Stimulated activated CD4-positive, alpha-beta T cell treated with anti-CD3 and anti-CD28 coated beads, Interleukin-15, amount 100 ng/mL, for 1 hour (primary cell): ENCODE measurements at places on chromosomes 12 and 14.

DNA sequence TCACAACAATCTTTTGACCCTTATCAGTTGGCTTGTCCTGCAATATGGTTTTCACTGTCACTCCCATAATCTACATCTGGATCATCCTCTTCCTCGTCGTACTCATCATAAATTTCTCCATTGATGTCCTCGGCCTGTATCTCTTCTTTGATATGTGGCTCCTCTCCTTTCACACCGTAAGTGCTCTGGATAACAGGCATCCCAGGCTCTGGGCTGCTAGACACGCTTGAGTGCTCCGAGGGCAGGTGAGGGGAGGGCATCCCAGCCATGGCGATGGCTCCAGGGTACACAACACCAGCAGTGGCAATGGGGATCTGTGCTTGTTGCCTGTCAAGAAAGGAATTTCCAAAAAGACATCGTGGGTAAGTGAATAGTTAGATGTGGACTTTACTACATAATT is 415.3 kb downstream of the SOX5 start:
- no peak for DNase-seq

- no peak for DNase-seq
Observed at GRCh38 chr14:53190938-53191337, 37.8 kb upstream of the DDHD1 start.

DNA sequence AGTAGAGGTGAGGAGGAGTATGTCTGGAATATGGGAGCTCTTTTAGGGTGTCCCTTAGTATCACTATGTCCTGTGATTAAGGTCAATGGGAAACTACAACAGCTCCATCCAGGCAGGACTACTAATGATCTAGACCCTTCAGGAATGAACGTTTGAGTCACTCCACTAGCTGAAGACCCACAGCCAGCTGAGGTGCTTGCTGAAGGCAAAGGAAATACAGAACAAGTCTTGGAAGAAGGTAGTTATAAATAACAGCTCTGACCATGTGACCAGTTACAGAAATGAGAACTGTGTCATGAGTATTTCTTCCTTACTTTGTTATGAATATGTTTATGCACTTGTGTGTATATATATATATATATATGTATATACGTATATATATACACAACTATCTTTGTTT is 40.5 kb upstream of the USP44 start:
- DNase-seq, result no peak

- no peak for DNase-seq
Observed at GRCh38 chr12:105552056-105552455, 221.6 kb downstream of the C12orf75 start.

GRCh38 chr12:79252358-79253075 is 387.9 kb downstream of the SYT1 start:
- DNase-seq, result no peak

- DNase-seq, result no peak
Observed at GRCh38 chr14:88599326-88599725, 36.5 kb downstream of the ZC3H14 start.

GRCh38 chr14:103624860-103625259 is 4.2 kb upstream of the KLC1 start:
- no peak for DNase-seq

- no peak for DNase-seq
Observed at GRCh38 chr12:79881351-79881750, 53.5 kb downstream of the PPP1R12A start.

DNA sequence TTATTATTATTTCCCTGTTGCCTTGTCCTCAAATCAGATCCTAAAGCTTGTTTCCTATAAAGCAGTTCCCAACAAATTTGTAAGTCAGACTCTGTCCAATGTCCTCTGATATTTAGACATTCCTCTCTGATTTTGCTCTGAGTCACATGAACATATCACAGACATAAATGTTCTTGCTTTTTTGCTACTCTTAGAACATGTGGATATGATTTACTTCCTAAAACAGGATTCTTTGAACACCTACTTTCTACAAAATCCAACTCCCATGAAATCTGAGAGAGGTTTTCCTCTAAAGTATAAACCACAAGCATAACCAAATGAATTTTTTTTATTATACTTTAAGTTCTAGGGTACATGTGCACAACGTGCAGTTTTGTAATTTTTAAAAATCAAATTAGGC is 181.3 kb upstream of the SLC38A2 start:
- no peak for DNase-seq

- DNase-seq, result no peak
Observed at GRCh38 chr14:22011253-22011642, 337.6 kb upstream of the OR4E1 start.

GRCh38 chr12:53514628-53515290 is 7.5 kb upstream of the NPFF start:
- no peak for DNase-seq

DNA sequence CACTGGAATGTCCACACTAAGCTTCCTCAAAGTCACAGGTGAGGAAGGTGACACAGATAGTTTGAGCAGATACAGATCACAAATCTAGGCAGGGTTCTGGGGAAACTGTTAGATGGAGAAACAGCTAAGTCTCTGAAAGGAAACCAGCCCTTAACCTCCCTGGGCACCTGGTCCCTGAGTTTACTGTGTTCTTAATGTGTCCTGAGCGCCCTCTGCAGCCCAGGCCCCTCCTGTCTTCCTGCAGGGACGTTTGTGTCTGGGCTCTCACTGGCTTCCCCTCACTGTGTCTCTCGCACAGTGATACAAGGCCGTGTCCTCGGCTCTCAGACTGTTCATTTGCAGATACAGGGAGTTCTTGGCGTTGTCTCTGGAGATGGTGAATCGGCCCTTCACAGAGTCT is 684.3 kb downstream of the TMEM121 start:
- no peak for DNase-seq

DNA sequence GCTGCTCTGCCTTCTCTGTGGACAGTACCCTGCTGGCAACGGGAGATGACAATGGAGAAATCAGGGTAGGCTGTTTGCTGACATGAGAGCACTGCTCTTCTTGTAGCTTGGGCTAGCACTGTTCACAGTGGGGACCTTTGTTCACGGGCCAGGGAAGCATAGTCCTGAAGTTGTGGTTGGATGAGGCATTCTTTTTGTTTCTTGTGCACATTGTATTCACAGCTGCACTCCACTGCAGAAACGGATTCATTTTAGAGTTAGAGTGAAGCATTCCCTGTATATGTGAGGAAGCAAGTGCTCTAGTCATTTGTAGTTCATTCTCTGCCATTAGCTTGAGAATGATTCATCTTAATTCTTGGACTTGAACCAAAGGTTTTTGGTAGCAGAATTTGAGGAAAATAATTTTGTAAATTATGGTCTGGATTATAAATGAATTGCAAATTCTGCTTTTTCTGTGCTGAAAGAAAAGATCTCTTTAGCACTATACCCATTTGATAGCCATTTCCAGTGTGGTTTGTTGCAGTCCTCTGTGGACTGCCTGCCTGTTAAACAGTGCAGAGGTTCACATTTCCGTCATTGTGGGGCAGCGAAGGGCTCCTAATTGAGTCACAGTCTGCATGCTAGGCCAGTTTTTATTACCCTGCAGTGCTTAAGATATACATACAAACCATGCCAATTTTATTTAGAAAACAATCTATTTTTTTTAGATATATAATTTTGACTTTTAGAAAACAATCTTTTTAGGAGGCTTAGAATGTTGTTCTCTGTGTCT is 80.6 kb downstream of the APAF1 start:
- DNase-seq, result no peak

DNA sequence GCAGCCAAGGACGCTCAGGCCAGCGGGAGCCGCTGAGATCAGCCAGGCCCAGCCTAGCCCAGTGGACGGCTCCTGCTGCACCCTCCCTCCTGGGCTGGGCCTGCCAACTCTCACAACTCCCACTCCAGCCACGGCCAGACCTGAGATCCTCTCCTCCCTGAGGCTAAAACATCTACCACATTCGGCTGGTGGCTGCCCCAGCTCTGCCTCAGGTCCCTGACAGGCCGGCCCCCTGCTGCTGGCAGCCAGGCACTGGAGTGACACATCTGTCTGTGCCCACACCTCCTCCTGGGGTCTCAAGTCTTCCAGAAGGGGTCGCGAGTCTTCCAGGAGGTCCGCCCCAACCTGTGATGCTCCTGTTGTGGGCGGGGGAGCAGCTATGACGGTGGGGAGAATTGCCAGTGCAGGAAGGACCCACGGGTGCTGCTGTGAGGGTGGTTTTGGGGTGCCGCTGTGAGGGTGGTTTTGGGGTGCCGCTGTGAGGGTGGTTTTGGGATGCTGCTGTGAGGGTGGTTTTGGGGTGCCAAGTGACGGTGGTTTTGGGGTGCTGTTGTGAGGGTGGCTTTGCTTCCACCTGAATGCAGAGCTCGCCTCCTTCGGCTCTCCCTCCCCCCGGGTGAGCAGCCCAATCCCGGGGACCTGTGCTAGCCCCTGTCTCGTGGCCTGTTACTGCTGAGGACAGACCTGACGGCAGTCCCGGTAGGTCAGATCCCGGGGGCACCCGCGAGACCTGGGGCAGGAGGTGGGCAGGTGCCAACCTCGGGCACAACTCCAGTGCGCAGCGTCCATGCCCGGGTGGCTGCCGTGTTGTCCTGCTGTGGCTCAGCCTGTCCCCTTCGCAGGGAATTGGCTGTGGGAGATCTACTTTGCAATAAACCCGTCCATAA is 27.5 kb upstream of the C14orf180 start:
- no peak for DNase-seq

GRCh38 chr12:116616536-116617248 is 57.5 kb downstream of the MAP1LC3B2 start:
- no peak for DNase-seq

DNA sequence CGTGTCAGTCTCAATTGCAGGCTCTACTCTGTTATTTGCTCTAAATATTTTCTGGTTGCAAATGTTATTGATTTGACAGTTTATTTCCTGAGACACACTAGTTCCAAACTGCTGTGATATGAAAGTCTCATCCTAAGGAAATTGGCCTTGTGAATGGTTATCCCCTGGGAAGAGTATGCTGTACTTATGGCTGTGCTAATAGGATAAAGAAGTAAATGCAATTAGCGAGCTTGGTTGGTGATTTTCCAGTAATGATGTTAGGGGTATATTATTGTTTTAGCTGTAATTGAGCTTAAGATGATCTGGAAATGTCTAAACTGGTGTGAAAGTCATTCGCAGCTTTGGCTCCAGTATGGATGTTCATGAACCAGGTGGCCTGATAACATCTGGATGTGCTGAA is 197.9 kb downstream of the SUDS3 start:
- no peak for DNase-seq

GRCh38 chr14:63759456-63759855 is 31.6 kb upstream of the SGPP1 start:
- DNase-seq, result no peak

DNA sequence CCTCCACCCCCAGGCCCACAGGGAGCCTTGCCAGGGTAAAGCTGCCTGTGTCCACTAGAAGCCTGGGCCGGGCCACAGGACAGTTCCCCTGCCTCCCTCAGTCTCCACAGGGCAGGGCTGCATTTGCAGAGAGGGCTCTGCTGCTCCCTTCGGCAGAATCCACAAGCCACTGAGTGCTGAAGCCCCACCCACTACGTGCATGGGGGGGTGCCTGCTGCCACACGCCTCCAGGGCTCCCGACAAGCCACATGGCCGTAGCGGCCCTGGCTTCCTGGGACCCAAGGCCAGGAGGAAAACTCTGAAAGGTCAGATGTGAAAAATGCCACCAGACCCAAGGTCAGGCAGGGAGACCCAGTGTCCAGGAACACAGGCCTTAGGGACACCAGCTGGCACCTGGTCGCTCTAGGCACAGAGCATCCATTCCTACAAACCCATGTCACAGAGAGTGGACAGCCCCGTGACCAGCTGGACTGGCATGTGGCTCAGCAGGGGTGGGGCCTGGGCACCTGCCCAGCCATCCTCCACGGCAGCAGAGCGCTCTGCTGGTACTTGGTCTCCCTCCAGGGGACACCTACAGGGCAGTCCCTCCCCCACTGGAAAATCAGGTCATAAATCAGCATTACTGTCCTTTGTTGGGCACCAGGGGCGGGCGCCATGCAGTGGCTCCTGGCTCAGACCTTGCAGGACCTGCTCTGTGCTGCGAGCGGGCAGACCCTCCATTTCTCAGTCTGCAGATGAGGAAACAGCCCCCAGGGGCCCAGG is 42.9 kb downstream of the CCDC85C start:
- no peak for DNase-seq

- no peak for DNase-seq
Observed at GRCh38 chr14:29926228-29926627, 1.4 kb downstream of the PRKD1 start.

DNA sequence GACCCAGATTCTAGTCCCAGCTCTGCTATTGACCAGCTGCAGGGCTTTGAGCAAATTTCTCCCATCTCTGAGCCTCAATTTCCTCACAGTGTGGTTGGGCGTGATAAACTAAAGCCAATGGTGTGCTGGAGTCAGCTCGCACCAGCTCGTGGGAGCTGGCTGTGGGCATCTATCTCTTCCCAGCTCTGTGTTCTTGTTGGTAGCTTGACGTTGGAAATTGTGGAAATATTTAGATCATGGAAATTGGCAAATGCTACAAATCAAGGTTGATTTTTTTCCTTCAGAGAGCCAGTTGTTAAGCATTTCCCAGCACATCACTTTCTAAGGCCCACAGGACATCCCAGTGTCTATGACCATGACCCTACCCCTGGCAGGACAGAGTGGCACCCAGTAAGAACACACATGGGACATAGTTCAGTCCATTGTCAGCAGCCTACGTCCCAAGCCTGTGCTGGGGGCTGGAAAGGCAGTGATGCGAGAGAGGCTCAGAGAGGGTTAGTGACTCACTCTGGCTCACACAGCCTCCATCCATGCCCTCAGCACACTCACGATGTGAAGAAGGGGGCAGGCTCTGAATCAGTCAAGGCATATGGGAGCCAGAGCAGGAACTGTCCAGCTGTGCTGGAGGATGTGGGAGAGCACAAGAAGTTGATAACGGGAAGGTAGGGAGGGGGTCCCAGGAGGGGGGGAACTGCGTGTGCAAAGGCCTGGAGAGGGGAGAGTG is 77.6 kb downstream of the LGMN start:
- DNase-seq, result no peak

GRCh38 chr12:48441069-48441468 is 31.3 kb upstream of the ANP32D start:
- DNase-seq, result no peak

DNA sequence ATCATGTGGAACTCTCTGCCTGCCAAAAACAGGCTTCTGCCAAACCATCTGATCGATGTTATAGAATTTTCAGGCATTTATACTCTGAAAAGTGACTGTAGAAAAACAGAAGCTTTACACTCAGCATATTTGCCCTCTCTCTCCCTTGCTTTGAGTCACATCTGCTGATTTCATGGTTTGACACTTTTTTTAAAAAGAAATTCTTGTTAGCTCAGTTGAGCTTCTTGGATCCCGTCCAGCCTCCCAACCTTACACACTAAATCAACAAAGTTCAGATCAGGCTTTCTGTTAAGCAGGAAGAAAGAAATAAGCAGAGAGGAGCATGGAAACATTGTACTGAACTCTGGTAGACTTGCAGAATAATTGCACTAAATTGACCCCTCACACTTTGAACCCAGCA is 193.6 kb upstream of the SEL1L start:
- no peak for DNase-seq
